ENCODE measurements at places on chromosomes 13 and 19.

DNA sequence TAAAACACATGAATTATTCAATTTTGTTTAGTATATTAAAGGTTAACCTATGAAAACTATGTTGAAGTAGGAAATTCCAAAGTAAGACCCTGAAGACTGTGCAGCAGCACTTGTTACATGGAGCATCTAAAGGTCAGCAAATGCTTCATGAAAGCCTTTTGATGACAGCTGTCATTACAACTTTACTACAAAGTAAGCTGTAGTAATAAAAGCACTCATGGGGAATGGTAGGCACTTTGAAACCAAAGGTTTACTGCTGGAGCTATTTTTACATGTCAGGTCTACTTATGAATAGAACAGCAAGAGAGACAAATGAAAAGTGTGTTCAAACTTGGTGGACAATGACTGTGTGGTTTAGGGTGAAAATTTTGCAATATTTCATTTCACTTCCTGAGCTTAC, 672.5 kb upstream of the PCDH20 start:
- DNase-seq = no peak

- no peak for DNase-seq
These were observed 13.8 kb downstream of the BIVM start for GRCh38 chr13:102812611-102813287.

- no peak for DNase-seq
These were observed 3.7 kb upstream of the ACP7 start for GRCh38 chr19:39080431-39080830.

- DNase-seq = no peak
These were observed 25.6 kb downstream of the CARM1 start for GRCh38 chr19:10896851-10897526.

GRCh38 chr19:50723069-50723468, at the start of gene CLEC11A:
CLEC11A (plus strand) TSS chr19:50723364; CDS start chr19:50723526, 162 bp downstream.
- DNase-seq = no peak

- no peak for DNase-seq
These were observed 629 bp upstream of the LRRC63 start for GRCh38 chr13:46211116-46211482.

DNA sequence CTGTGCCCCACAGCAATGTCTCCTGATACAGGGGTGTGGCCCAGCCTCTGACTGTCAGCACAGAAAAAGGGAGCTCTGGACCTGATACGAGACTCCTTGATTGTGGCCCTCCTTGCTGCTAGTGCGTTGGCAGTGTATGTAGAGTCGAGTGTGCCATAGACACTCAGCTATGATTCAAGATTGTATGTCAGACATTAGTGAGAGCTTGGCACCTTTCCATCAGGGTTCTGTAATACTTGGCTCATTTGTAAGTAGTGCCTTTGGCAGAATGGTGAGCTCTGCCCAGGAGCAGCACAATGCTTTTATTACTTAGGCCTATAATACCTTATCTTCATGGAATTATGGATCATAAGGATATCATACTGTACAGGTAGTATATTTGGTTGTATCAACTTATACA, 83.4 kb downstream of the ATP8A2 start:
- DNase-seq = no peak

DNA sequence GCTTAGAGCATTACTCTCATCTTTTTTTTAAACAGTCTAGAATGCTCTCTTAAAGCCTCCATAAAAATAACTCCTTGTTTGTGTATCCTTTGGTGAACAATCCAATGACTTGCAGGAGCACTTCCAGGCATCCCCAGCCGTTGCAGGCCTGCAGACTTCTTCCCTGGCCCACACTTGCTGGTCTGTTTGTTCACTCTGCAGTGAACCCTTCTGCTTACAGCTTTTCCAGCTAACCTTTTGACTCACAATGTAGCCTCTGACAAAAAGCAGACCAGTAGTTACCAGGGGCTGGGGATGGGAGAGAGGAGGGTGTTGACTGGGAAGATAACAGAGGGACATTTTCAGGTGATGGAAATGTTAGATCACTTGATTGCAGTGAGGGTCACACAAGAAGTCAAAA, 9.1 kb downstream of the GPR42 start:
- no peak for DNase-seq

DNA sequence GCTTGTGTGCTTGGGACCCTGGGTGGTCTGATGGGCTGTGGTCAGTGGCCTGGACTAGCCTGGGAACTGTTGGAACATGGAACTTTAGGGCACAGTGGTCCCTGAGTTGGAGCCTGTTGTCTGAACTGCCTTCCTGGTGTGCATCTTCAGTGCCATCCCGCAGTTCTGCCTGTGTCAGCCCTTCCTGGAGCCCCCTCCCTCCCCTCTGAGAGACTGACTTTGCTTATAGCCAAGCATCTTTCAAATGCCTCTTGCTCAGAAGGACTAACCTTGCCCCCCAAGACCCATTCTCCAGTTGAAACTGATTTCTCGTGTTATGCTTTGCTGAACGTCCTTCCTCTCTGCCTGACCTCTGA, 14.3 kb downstream of the MAU2 start:
- DNase-seq = no peak

DNA sequence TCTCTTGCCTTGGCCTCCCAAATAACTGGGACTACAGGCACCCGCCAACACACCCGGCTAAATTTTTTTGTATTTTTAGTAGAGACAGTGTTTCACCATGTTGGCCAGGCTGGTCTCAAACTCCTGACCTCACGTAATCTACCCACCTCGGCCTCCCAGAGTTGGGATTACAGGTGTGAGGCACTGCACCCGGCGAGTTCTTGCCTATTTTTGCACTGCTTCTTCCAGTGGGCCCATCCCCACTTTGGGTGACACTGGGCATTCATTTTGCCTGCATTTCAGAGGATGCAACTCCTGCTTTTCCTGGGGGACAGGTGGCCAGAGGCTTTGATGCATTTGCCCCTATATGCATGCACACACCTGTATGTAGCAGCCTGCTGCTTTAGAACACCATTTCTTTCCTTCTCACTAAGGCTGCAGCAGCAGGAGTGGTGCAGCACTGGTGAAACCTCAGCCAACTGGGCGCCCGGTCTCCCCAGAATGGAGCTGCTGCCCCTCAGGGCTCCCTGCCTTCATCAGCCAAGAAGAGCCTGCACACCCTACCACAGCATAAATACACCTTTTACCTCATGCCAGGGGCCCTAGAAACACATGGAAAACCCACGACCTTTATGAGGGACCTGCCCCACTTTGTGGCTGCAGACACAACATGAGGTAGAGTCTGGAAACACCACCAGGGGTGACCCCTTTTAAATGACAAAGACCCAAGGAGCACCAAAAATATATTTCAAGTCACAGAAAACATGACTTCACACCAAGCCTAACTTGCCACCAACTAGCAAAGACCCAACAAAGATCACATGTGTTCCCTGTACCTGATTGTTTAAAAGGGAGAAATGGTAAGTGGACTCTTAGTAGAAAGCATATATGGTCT, 36.8 kb upstream of the POP4 start:
- no peak for DNase-seq

DNA sequence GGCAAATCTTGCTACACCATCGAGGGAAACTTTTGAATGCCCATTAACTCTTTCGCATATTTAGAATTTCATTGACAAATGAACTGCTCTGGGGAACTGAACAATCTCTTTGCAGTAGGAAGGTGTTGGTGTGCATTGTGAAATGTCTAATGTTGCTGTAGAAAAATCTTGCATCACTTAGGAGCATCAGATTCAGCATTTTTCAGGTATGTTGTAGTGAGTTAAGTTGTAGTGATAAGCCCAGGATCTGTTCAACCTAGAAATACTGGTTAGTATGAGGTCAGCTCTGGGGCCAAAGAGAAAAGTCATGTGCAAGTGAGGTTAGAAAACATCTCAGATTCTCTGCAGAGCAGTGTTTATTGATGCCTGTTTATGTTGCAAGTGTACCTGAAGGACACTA, 4.1 kb downstream of the FRY start:
- DNase-seq = no peak

Data from NCI-H1436 treated with DMSO at 0.1 percent for 48 hours (cell line).